ENCODE measurements at places on chromosomes 5 and 9. TPM values are rescaled to one million over a fixed set of nuclear protein-coding genes. Genes with fewer than 3 reads are reported as not detected.

DNA sequence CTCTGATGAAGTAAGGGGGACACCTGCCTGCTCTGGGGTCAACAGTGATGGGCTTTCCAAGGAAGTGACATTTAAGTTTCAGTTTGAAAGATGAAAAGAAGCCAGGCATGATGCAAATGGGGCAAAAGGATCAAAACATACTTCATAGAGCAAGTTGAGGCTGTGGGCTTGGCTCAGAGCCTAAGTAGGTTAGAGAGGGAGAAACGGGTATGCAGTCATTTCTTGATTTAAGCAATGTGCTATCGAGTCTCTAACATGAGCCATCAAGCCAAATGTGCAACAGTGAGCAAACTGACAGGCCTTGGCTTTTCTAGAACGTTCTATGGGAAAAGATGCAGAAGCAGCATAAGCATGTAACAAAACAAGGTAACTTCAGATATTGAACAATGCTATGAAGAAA, 80.6 kb downstream of the ADRB2 start:
- H3K36me3 ChIP-seq: no peaks in the 10 kb centered on the region
- no peak overlapping the region for H3K4me3 ChIP-seq
- no peaks in the 10 kb centered on the region for H3K27me3 ChIP-seq
- DNase-seq: no peak
- H3K4me1 ChIP-seq: no peaks in the 10 kb centered on the region
- H3K27ac ChIP-seq: no peak overlapping the region

DNA sequence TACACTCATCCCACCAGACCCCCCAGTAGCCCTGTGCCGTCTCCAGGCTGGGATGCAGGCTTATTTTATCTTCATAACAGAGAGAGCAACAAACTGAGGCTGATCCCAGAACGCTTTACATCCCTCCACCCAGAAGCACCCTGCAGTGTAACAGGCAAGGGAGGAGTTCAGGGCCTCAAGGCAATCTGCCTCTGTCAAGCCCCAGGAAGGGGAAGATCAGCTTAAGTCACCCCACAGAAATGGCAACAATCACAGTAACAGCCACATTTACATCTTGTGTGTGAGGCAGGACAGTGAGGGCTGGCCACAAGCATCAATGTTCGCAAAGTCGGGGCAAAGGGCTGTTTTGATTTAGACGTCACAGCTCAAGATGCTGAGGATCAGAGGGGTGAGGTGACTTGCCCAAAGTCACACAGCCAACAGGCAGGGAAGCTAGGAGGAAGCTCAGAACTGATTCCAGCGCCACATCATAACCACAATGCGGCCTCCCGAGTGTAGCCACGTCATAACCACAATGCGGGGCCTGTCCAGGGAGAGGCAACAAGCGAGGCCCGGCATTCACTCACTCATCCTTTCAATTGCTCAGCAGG, 14.4 kb downstream of the STK10 start:
- H3K4me1 ChIP-seq: no peaks in the 10 kb centered on the region
- no peak overlapping the region for H3K4me3 ChIP-seq
- no peak for DNase-seq
- no peaks in the 10 kb centered on the region for H3K27me3 ChIP-seq
- H3K36me3 ChIP-seq: no peaks in the 10 kb centered on the region
- no peak overlapping the region for H3K27ac ChIP-seq

GRCh38 chr9:108382310-108382709, 473.5 kb downstream of the ACTL7B start:
- H3K27me3 ChIP-seq: no peaks in the 10 kb centered on the region
- no peaks in the 10 kb centered on the region for H3K36me3 ChIP-seq
- no peak overlapping the region for H3K4me3 ChIP-seq
- no peaks in the 10 kb centered on the region for H3K4me1 ChIP-seq
- DNase-seq: no peak

- no peak overlapping the region for H3K4me3 ChIP-seq
- H3K4me1 ChIP-seq: no peaks in the 10 kb centered on the region
- H3K27me3 ChIP-seq: no peaks in the 10 kb centered on the region
- no peaks in the 10 kb centered on the region for H3K36me3 ChIP-seq
Observed at GRCh38 chr5:91699429-91699828, 316.3 kb upstream of the ARRDC3 start.

DNA sequence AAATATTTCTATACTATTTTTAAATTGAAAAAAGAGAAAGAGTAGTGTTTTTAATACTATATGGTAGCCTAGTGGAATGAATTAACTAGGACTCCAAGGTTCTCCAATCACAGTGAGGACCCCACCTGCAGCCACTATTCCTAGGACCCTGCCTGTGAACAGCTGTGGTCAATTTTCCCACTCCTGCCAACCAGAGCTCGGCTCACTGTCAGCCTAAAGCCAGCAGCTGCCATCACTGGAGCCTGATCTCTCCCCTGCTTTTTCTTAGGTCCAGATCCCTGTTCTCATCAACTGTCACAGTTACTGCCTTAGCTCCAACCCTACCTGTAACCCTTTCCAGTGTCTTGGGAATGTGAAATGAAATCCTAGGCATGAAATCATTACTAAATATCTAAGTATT, 25.3 kb downstream of the ARSB start:
- no peak overlapping the region for H3K27ac ChIP-seq
- no peaks in the 10 kb centered on the region for H3K27me3 ChIP-seq
- no peaks in the 10 kb centered on the region for H3K4me1 ChIP-seq
- no peaks in the 10 kb centered on the region for H3K36me3 ChIP-seq
- no peak overlapping the region for H3K4me3 ChIP-seq

GRCh38 chr5:55149308-55149795, 10.6 kb upstream of the GPX8 start:
- no peaks in the 10 kb centered on the region for H3K36me3 ChIP-seq
- no peak overlapping the region for H3K4me3 ChIP-seq
- H3K27ac ChIP-seq: no peak overlapping the region
- H3K4me1 ChIP-seq: no peaks in the 10 kb centered on the region

DNA sequence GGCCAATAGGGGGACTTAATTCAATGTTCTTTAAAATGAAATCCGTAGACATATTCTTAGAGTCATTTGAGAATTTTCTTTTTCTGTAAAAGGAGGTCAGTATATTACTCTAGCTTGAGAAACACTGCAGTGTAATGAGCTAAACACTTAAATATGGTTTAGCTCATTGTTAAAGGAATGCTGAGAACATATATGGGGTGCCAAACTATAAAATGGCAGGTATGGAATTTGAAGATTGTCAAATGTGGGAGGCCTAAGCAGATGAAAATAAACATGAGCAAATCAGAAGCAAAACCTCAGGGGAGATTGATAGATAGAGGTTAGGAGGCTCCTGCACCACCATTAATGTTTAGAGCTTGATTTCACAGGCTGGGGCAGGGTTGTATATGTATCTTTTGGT, 57.9 kb downstream of the STX17 start:
- no peaks in the 10 kb centered on the region for H3K27me3 ChIP-seq
- no peak overlapping the region for H3K27ac ChIP-seq
- no peak overlapping the region for H3K4me3 ChIP-seq
- peaks cover 13% of the 10 kb centered on the region for H3K36me3 ChIP-seq
- no peaks in the 10 kb centered on the region for H3K4me1 ChIP-seq
- DNase-seq: no peak

DNA sequence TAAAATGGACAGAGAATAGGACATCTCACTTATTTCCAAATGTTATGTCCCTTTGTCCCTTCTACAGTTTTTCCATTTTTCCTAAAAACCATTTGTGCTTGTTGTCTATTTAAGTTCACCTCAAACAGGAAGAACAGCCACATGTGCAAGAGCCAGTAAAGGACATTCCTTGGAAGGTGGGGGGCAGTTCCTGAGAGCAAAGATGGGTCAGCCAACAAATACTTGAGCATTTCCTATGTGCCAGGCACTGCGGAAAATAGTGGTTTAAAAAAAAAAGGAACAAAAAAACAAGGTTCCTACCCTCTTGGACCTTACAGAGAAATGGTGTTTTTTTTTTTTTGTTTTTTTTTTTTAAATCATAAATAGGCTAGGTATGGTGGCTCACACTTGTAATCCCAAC, 26.8 kb downstream of the ANP32B start:
- DNase-seq: peak; percentile 67
- peaks cover 57% of the 10 kb centered on the region for H3K36me3 ChIP-seq
- peaks cover 19% of the 10 kb centered on the region for H3K4me1 ChIP-seq
- no peak overlapping the region for H3K27ac ChIP-seq
- H3K4me3 ChIP-seq: no peak overlapping the region

DNA sequence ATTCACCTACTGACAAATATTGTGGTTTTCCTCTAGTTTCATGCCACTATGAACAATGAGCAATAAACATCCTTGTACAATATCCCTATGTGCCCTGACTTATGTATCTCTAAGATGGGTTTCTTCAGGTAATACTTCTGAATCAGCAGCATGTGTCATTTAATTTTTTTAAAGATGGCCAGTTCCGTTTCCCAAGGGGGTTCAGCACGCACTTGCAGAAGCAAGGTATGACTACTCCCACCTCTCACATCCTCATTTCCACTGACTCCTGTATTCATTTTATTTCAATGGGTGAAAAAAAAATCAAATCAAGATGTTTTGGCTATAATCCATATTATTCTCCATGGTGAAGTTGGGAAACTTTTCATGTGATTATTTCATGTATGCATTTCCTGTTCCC, 14.7 kb upstream of the ADAMTS19 start:
- no peaks in the 10 kb centered on the region for H3K4me1 ChIP-seq
- H3K36me3 ChIP-seq: no peaks in the 10 kb centered on the region
- H3K27me3 ChIP-seq: no peaks in the 10 kb centered on the region
- no peak overlapping the region for H3K4me3 ChIP-seq

DNA sequence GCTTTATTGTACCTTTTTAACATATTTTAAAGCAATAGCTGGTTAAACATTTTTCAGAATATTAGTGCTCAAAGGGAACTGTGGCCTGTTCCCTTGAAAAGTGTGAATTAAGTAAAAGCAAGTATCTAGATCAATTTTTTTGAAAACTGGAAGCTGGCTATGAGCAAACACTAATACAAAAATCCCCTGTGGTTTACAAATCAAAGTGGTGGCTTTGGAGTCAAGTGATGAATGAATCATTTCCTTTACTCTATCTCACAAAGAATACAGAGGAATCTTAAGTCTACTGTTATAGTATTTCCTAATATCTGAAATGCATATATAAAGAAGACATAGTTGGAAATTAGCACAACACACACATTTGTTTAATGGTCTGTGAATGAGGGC, 212.4 kb upstream of the C9orf72 start:
- no peak for DNase-seq
- no peak overlapping the region for H3K4me3 ChIP-seq
- no peaks in the 10 kb centered on the region for H3K36me3 ChIP-seq
- H3K27ac ChIP-seq: no peak overlapping the region
- no peaks in the 10 kb centered on the region for H3K27me3 ChIP-seq

GRCh38 chr9:100030548-100030947, 68.3 kb downstream of the ERP44 start:
- no peaks in the 10 kb centered on the region for H3K36me3 ChIP-seq
- H3K27me3 ChIP-seq: no peaks in the 10 kb centered on the region
- H3K4me3 ChIP-seq: no peak overlapping the region
- no peak overlapping the region for H3K27ac ChIP-seq

- no peak overlapping the region for H3K27ac ChIP-seq
- H3K27me3 ChIP-seq: no peaks in the 10 kb centered on the region
- H3K4me1 ChIP-seq: peaks cover 4% of the 10 kb centered on the region
- DNase-seq: no peak
- H3K4me3 ChIP-seq: no peak overlapping the region
- no peaks in the 10 kb centered on the region for H3K36me3 ChIP-seq
Observed at GRCh38 chr5:127801751-127802476, 98.7 kb downstream of the CCDC192 start.

DNA sequence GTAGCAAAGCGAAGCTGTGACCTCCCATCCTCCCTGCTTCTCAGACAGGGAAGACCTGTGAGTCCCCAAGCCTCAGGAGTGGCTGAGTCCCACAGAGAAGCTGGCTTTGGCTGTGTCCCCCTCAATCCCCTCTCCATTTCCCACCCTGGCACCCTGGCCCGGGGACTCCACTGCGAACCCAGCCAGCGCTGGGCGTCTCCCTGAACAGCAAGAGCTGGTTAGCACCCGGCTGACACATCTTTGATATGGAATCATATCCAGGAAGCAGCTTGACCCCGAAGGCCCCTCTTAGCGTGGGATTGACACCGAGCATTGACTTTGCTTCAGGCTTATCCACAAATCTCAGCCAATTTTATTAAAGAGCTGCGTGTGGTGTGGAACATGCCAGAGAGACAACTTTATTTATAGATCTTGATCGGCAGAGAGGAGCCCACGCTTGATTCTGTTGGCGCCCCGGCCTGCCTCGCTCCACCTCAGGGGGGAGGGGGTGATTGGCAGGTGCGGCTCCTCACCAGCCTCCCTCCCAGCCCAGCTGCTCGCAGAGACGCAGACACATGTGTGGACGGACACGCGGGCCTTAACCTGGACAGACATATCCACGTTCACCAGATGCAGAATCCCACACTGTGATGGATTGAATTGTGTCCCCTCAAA, 120.7 kb upstream of the MVB12B start:
- no peaks in the 10 kb centered on the region for H3K4me1 ChIP-seq
- no peak for DNase-seq
- no peak overlapping the region for H3K27ac ChIP-seq
- no peaks in the 10 kb centered on the region for H3K27me3 ChIP-seq
- no peaks in the 10 kb centered on the region for H3K36me3 ChIP-seq
- H3K4me3 ChIP-seq: no peak overlapping the region

DNA sequence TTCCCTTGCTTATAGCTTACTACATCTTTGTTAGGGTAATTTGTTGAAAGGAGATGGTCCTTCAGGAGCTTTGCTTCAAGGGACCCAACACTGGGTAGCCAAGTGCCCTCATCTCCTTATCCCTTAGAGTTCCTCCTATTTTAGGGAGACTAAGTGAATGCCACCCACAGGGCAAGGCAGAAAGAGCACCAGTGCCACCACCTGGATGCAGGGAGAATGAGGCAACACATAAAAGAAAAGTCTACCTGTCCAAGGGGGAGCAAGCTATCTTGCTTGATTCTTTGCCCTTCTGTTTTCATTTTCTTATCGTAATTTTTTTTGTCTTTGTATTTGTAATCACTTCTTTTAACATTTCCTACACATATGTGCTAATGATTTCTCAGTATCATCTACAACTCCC, 205.5 kb downstream of the NPR3 start:
- no peaks in the 10 kb centered on the region for H3K27me3 ChIP-seq
- no peak overlapping the region for H3K4me3 ChIP-seq
- no peak overlapping the region for H3K27ac ChIP-seq
- peak; percentile 70 for DNase-seq
- H3K4me1 ChIP-seq: no peaks in the 10 kb centered on the region
- H3K36me3 ChIP-seq: no peaks in the 10 kb centered on the region

The PCDHGC3 gene
- 28.7 TPM for total RNA-seq

The TRPM3 gene
- total RNA-seq: 6.5 TPM

The FAXDC2 gene
- 54.0 TPM for total RNA-seq

The ROR2 gene
- 9.5 TPM for total RNA-seq

The OLFM1 gene
- 25.8 TPM for total RNA-seq

The SNCAIP gene
- 10.5 TPM for total RNA-seq

The USP20 gene
- 53.4 TPM for total RNA-seq

The GLDC gene
- 4.0 TPM for total RNA-seq

The SLIT3 gene
- 69.6 TPM for total RNA-seq

All from thyroid gland (tissue), 4 donors.